ENCODE measurements at places on chromosomes 3 and 15.

- no peak for DNase-seq
Measured at GRCh38 chr15:97224191-97224641, 736.3 kb upstream of the ARRDC4 start.

DNA sequence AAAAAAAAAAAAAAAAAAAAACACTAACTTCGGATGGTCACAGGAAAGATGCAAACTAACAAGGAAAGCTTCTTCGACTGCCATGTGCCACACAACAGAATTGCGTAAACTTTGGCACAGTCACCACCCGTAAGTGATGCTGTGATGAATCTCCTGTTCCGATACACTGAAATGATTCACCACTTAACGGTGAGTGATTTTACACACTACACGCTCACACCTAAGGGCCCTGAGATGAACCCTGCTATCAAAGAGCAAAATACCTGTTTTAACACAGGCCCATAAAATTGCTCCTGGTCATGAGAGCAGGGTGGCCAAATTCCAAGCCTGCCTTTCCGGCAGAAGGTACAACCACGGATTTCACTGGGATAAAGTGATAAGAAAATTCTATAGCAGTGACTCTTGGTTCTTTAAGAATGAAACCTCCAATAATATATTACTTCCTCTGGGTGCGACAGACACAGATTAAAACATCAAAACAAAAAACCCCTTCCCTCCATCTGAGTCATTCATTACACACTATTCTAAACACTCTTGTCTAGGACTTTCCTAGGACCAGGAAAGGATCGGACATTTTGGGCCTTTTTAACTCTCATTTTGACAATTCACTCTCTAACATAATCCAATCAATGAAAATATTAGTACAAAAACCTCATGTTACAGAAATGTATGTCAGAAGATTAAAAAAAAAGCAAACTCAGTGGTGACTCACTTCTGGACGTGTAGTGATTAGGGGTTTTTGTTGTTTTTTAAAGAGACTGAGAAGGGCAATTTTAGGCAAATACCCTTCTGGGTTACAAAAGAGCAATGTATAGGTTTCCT, 28.3 kb downstream of the LRIG1 start:
- DNase-seq = no peak

- DNase-seq = no peak
Measured at GRCh38 chr15:93801206-93801605, 430.2 kb upstream of the MCTP2 start.

DNA sequence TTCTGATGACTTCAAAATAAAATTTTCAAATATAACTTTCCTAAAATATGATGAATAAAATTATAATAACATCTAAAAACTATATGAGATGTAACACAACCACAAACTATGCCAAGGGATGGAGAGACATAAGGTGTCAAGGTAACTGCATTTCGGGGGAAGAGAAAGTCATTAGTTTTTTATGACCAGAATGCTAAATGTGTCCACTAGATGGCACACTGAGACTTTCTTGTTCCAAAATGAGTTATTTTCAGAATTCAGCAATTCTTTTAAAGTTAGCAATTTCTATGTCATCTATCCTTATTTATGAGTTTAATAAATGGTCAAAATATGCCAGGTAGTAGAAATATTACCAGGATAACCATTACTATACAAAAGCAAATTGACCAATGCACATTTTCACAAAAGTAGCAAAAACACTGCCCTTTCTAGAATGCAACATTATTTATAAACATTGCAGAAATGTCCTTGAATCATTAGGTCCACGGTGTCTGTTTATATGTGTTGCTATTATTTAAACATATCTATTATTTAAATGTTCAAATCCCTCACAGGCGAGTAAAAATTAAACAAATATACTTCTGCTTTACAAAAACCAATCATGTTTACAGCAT, 374.2 kb downstream of the PLCL2 start:
- no peak for DNase-seq

DNA sequence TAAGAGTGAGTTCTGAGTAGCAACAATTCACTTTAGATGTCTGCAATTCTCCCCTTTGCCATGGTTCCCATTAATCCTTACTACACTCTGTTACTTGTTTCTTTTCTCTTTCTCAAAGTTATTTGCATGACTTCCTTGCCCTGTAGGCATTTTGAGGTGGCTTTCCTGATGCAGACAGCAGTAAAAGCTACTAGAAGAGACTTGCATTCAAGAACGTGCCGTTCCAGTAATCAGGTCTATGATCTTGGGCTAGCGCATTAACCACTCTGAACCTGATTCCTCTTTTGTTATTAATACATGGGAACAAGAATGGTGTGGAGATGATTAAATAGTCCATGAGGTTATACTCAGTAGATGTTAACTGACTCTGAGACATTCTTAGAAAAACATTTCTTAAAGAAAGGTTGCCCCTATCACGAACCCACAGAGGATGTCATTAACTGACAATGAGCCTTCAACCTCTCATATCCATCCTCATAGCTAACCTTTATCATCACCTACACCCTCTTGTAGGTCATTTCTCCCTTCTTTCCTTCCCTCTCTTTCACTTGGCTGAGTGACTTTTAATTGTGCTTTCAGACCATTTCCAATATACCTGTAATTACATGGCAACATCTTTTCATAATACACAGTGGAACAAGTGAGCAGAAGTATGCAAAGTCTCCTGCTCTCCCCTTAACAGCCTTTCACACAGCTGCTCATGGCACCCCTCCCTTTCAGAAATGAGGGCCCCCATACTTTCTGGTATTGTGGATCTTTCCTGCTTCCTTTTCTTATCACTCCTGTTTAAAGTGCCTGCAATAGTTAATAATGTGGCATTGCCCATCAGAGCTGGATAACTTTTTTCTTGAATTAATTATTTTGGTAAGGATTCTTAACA, 175.9 kb downstream of the CHST2 start:
- DNase-seq = no peak

GRCh38 chr15:70486451-70487386, 276.6 kb downstream of the UACA start:
- DNase-seq = no peak

- no peak for DNase-seq
Measured at GRCh38 chr3:52633786-52634185, 51.9 kb downstream of the PBRM1 start.

- DNase-seq = no peak
Measured at GRCh38 chr3:157285141-157285540, 125.2 kb upstream of the CCNL1 start.

DNA sequence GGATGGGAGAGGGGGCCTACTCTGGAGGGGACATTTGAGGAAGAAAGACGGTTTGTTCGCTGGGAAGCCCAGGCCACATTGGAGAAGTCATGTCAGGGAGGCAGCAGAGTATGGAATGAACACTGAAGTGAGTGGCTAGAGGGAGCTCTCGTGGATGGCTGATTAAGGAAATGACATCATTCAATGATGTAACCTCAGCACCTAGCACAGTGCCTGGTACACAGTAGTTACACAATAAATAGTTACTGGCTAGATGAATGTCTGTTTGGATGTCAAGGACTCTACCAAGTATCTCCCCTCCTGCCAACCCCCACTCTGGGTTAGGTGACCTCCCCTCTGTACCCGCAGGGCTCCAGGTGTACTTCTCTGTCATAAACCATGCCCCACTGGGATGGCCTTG, 121.1 kb downstream of the CLSTN2 start:
- DNase-seq = no peak

DNA sequence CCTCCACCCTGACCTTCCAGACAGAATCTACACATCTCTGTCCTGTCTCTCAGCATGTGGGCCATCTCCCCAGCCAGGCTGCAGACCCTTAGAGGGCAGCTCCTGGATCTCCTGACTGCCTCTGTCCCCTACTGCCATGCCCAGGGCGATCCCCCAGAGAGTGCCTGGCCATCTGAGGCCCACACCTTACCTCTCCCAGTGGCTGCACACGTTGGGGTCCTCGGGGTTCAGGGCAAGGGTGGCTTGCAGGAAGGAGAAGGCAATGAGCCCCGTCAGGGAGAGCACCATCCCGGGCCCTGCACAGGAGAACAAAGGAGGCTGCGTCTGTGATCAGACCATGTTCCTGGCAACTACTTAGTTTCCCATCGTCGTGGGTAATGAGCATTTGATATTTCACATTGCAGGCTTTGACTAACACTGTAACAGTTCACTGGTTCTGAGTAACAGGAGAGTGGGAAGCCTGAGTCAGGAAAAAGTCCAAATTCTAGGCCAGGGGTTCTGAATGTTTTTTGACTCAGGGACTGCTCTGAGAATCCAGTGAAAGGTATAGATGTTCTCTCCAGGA, 125.4 kb downstream of the MEGF11 start:
- DNase-seq = no peak

DNA sequence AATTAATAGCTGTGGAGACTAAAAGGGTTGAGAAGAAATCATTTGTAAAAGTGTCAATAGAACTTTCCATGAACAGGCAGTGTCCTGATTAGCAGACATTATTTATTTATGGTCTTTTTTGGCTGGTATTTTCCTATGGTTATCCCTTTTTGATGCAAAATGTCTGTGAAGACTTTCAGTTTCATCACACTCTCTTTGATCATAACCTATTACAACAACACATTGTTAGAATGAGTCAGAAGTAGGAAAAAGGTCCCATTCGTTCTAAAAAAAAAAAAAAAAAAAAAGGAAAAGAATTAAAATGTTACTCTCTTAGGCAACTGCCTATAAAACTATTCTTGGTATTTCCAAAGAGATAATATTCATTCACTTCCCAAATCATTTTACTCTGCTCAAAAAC, 62.1 kb downstream of the SLC49A4 start:
- no peak for DNase-seq
